Stimulated activated CD8-positive, alpha-beta memory T cell treated with anti-CD3 and anti-CD28 coated beads, Interleukin-7, amount 100 ng/mL, for 4 hours (primary cell): ENCODE measurements at places on chromosomes 11 and 22.

- DNase-seq = no peak
Observed at GRCh38 chr22:19555651-19556050, 31.4 kb upstream of the CLDN5 start.

DNA sequence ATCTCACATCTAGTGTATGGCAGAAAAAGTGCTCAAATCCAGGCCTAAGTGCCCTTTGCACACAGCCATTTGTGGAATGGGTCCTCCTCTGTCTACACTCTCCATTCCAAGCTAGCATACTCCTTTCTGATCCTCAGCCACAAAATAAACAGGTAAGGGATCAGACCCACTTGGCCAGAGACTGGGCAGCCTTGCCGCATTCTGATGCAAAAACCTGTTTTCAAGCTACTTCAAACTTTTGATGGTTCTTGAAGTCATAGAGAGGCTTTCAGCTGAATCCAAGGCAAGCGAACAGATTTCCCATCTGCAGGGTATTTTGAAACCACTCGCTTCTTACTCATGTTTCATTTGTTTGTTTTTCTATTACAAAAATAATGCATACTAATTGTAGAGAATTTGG, 136.6 kb upstream of the NAV2 start:
- no peak for DNase-seq

GRCh38 chr11:71245601-71246391, 6.6 kb downstream of the SHANK2 start:
- no peak for DNase-seq

- DNase-seq = no peak
Observed at GRCh38 chr11:111917312-111917711, 1.4 kb upstream of the C11orf52 start.

DNA sequence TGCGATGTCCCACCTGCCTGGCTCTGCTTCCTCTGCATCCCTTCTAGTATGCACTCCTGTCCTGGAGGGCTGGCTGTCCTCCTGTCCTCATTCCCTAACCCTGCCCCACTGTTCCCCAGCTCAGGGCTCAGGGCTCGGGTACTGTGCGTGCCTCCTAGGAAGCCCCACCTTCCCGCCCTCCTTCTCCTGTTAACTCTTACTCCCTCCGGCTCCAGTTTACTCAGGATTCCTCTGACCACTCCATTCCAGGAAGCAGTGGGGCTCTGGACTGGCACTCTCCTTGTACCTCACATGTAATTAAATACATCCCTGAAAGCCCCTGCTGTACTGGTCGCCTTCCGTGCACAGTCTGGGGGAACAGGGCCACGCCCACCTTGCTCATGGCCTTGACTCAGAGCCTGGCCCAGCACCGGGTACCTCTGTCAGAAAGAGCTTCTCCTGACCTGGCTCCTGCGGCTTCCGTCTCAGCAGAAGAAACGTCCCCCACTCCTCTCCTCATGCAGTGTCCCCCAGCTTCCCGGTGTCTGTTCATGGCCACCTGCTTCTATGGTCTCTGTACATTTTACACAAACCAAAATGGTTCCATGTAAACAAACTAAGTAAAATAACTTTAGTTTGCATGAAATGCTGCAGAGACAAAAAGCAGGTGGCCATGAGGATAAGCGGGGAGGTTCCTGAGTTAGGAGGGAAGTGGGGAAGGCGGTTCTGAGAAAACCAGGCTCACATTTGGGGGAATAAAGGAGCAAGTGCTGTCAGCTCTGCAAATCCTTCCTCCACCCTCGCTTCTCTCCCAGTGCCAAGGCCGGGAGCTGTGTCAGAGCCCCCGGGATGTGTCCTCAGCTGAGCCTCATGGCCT, 445.9 kb downstream of the BRD1 start:
- DNase-seq = no peak

GRCh38 chr11:2816941-2817421, 68.6 kb downstream of the CDKN1C start:
- no peak for DNase-seq

- DNase-seq = no peak
Observed at GRCh38 chr11:1471736-1472135, 14.8 kb downstream of the MOB2 start.

DNA sequence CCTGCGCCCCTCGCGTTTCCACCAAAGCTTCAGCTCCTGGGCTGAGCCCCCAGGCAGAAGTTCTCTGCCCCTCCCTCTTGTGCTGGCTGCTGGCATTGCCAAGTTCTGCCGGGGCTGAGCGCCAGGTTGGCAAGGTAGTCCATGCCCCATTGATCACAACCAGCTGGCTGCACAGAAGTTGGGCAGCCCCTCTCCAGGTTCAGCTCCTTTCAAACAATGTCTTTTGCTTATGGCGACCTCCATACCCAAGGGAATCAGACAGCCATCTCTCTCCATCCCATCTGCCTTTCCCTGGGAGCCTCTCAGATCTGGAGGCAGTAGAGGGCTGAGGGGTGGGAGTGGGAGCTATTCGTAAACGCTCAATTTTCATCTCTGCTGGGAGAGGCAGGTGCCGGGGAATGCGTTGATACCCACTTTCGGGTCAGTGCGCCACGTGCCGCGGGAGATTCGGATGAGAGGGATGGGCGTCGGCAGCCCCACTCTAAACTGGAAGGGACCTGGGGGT, 1.5 kb downstream of the ADAMTS8 start:
- DNase-seq = no peak

- DNase-seq = no peak
Observed at GRCh38 chr11:35746356-35747153, 84.0 kb downstream of the TRIM44 start.

DNA sequence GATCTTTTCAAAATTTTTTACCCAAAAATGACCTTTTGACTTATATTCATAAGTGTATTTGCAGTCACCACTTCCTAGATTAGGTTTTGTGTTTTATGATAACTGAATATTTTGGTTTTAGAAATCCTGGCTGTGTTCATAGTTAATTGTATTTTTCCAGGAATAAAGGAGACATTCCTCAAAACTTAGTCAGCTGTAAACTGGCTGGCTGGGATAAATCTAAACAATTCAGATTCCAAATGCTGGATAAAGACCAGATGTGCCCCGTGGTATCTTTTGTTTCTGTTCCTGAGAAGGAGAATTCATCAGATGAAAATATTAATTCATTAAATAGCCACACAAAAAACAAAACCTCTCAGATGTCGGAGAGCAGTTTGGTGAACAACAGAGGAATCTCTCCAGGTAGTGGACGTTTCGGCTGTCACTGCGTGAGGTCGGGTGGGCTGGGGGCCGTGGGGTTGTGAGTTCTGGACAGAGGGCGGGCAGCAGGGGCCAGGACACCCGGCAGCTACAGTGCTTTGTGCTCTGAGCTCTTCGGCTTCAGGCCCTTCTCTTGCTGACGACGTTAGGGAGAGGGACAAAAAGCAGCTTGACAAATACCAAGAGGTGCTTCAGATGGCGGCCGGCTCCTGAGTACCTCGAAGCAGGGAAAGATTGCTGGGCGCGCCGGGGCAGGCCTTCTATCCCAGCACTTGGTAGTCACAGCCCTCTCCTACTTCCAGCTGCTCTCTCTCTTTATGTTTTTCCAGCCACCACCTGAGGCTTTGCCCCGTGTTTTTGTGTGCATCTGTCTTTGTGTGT, 24.6 kb downstream of the MOV10L1 start:
- DNase-seq = no peak

GRCh38 chr11:2541881-2542361, 97.1 kb downstream of the KCNQ1 start:
- no peak for DNase-seq

GRCh38 chr22:40534379-40535188, 101.9 kb downstream of the MRTFA start:
- DNase-seq = no peak

DNA sequence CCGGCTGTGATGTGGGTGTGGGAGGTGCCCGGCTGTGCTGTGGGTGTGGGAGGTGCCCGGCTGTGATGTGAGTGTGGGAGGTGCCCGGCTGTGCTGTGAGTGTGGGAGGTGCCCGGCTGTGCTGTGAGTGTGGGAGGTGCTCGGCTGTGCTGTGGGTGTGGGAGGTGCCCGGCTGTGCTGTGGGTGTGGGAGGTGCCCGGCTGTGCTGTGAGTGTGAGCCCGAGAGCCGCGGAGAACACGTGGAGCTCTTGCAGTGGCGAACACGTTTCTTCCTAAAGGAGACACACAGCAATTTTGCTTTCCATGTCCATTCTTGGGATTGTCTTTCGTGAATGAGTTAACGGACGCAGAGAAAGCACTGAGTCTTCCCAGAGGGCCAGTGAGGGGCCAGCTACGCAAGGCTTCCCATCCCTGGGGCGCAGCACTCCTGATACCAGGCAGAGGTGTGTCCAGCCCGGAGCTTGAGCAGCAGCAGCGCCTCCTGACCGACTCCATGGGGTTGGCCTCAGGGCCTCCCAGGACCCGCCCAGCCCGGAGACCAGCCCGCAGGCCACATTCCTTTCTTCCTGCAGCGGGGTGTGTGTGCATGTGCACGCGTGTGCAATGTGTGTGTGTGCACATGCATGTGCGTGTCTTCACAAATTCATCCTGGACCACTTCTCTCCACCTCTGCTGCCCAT, 245.0 kb upstream of the B3GAT1 start:
- peak; percentile 2 for DNase-seq

DNA sequence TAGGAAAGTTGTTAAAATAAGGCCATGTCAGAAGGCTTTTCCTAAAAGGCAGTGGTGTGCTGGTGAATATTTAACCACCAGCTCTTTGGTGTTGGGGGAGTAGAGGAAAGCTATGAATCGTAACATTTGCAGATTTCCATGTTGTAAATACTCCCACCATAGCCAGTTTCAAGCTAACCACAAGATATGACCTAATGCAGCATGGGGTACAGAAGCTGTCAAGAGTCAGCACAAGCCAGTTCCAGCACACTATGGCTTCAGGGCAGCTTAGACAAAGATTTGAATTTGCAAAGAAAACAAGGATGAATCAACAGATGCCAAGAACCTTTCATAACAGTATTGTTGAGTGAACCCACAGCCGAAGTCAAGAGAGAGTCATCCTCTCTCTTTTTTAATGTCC, 40.0 kb downstream of the COMMD9 start:
- no peak for DNase-seq

DNA sequence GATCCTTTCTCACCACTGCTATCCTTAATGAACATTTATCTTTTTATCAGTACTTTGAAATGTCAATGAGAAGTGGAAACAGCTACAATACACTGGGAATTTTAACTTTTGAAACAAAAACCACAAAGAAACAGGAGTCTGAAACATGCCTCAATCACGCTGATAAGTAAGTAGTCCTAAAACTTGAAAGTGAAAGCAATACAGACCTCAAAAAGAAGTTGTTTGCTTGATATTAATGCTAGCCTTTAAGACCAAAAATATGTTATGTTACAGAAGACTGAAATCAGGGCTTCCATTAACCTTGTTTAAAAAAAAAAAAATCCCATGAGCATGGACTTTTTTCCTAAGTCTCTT, 21.3 kb downstream of the PHF21A start:
- no peak for DNase-seq

DNA sequence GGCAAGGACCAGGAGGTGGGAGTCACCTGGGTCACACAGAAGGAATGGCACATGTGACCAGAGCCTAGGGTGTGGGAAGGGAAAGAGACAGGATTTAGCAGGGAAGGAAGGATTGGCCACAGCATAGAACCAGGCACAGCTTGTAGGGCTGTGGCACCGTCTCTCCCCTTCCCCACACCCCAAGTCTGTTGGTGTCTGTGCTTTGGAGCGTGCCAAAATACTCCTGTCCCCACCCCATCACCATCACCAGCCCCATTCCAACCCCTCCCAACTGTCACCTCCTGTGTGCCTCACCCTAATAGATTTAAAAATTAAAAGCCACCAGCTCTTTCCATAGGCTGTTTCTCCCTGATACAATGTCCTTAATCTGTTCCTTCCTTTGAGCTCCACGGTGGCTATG, 18.2 kb downstream of the SGSM1 start:
- no peak for DNase-seq

- no peak for DNase-seq
Observed at GRCh38 chr11:63682066-63683021, 1.0 kb downstream of the RTN3 start.

GRCh38 chr11:10317151-10317755, 12.4 kb downstream of the ADM start:
- no peak for DNase-seq

GRCh38 chr11:70786021-70786665, 387.8 kb downstream of the CTTN start:
- DNase-seq = no peak

DNA sequence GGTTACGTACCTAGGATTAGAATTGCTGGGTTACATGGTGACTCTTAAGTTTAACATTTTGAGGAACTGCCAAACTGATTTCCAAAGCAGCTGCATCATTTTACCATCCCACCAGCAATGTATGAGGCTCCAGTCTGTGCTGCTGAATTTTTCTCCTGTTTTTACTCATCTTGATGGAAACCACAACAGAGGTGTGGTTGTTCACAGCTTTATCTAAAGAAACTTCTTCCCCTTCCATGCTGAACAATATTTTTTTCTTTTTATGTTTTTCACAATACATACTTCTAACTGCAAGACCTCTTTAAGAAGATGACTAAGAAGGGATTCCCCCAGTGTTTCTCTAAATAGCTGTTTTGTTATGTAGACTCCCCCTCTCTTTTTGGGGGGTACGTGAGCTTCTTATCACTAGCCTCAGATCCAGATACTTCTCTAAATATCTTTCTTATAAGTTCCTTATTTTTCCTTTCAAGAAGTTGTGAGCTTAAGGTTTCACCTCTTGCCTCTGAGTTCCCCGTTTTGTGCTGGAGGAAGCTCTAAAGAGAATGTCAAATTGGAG, 24.0 kb downstream of the TCP11L1 start:
- no peak for DNase-seq

DNA sequence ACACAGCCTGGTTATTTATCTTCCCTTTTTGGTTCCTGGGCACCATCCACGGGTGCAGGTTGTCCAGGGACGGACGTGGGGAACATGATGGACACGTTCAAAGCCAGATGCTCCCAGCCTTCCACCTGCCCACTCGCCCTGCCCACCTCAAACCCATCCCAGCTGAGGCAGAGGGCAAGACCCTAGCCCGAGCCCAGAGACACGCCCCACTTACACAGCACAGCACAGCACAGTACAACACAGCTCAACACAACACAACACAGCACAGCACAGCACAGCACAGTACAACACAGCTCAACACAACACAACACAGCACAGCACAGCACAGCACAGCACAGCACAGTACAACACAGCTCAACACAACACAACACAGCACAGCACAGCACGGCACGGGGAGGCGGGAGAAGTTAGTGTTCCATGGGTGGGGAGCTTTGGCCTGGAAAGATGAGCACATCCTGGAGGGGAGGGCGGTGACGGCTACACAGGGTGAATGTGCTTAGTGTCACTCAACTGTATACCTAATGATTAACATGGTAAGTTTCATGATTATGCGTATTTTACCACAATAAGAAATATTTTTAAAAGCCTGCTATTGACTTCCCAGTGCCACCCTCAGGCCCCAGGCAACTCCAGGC, 1507.5 kb downstream of the BRD1 start:
- no peak for DNase-seq
